Smooth muscle cell of the umbilical artery (primary cell): ENCODE measurements at places on chromosomes 4 and X. TPM values are rescaled to one million over a fixed set of nuclear protein-coding genes. Genes with fewer than 3 reads are reported as not detected.

RTL3 gene
- total RNA-seq = 0.05 TPM in 1 of 2 replicates, not detected in the other

HSFX3 gene
- total RNA-seq = not detected in 2 replicates

TBC1D1 gene
- total RNA-seq = 48.7 and 127 TPM in 2 replicates

UCP1 gene
- total RNA-seq = not detected in 2 replicates

PAGE5 gene
- not detected in 2 replicates for total RNA-seq

LNX1 gene
- 2.0 and 4.5 TPM in 2 replicates for total RNA-seq

SGMS2 gene
- 141 and 201 TPM in 2 replicates for total RNA-seq

TMEM144 gene
- total RNA-seq = 9.8 and 14.0 TPM in 2 replicates

NUDT10 gene
- 2.1 and 5.2 TPM in 2 replicates for total RNA-seq

TBX22 gene
- total RNA-seq = not detected in 2 replicates

ADAM29 gene
- total RNA-seq = not detected in 2 replicates

TLR2 gene
- total RNA-seq = 0.55 TPM in 1 of 2 replicates, not detected in the other

RAB9B gene
- total RNA-seq = 0.78 and 1.5 TPM in 2 replicates

TBC1D8B gene
- 36.2 and 44.4 TPM in 2 replicates for total RNA-seq

TEX11 gene
- total RNA-seq = 1.5 TPM in 1 of 2 replicates, not detected in the other

CXXC4 gene
- 0.30 and 0.32 TPM in 2 replicates for total RNA-seq

PDCL2 gene
- not detected in 2 replicates for total RNA-seq

CPE gene
- 8.0 and 10.5 TPM in 2 replicates for total RNA-seq

SERPINA7 gene
- total RNA-seq = not detected in 2 replicates

CACNA1F gene
- not detected in 2 replicates for total RNA-seq

GAGE12E gene
- total RNA-seq = not detected in 2 replicates

UGT2A1 gene
- total RNA-seq = not detected in 2 replicates

CT55 gene
- not detected in 2 replicates for total RNA-seq

USP27X gene
- total RNA-seq = 3.6 TPM in 2 replicates

FAM53A gene
- total RNA-seq = 1.4 and 3.0 TPM in 2 replicates

XG gene
- 0.59 and 1.7 TPM in 2 replicates for total RNA-seq

GAGE12H gene
- not detected in 2 replicates for total RNA-seq

DGAT2L6 gene
- not detected in 2 replicates for total RNA-seq

GDI1 gene
- 102 and 174 TPM in 2 replicates for total RNA-seq
